ENCODE measurements at places on chromosomes 16 and 17.

GRCh38 chr17:51540151-51540550, 279.8 kb downstream of the UTP18 start:
- no peak for DNase-seq

DNA sequence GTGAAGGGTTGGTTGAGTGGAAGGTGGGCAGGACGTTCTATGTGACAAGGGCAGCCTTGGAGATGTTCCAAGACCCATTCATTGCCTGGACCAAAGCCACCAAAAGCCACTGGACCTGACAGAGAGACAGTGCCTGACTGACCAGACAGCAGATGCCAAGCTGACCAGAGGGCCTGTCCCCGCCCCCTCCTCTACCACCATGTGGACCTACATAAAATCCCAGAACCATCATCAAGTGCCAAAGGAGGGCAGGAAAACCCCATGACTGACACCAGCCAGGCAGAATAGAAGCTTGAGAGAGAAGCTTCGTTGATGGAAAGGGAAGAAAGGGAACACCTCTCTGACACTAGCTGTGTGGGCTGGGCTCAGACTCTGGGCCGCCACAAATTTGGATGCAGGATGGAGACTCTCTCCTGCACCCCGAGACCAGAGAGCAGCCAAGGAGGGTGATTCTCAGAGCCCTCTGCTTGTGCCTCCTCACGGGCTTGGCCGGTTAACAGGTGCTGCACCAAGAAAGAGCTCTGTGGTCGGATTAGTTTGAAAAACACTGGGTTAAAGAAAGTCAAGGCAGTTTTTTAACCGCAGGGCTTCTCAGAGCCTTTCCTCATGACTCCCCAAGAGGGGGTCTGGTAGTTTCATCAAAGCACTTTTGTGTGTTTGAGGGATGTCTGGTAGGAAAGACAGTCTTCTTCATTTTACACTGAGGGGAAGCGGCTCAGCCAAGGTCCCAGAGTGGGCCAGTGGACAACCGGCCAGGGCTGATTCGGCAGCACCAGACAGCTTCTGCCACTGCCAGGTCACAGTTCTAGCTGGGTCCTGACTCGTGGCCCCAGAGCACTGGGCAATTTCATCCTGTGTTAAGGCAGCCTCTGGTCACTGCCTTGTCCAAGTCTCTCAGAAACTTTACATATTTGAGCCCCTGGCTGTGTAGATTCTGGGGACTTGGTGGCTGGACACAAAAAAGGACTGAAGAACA, 1.7 kb downstream of the TNFRSF13B start:
- DNase-seq: no peak

DNA sequence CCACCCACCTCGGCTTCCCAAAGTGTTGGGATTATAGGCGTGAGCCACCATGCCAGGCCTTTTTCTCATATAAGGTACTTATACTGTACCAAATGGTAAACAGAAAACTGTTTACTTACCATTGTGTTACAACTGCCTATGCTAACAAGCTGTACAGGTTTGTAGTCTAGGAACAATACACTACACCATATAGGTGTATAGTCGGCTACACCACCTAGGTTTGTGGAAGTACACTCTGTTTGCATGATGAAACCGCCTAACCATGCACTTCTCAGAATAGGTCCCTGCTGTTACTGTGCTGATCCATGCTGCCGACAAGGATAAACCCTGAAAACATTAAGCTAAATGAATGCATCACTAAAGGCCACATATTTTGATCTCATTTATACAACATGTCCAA, 18.9 kb downstream of the DNAJA2 start:
- DNase-seq: no peak

DNA sequence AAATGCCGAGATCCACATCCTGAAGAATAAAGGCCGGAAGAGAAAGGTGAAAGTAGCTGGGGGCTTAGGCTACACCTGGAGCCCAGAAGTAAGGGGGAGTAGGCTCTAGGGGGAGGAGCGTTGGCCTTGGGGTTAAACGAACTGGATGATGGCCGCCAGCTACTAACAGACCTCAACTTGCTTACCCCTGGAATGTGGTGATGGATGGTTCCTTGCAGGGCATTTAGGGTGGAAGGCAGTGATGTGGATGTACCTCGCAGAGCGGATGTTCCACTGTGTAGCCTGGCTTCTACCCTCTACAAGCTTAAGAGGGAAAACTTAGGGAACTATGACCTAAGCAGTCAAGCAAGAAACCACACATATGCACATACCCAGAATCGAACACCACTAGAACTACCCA, 2.3 kb upstream of the MAZ start:
- no peak for DNase-seq

GRCh38 chr16:64136314-64136713, 985.5 kb downstream of the CDH11 start:
- no peak for DNase-seq

- no peak for DNase-seq
Measured at GRCh38 chr17:29694918-29695563, 72.3 kb upstream of the CORO6 start.

- DNase-seq: peak; percentile 24
Measured at GRCh38 chr17:41547378-41547841, 19.3 kb upstream of the KRT19 start.

GRCh38 chr17:53924530-53925455, 102.1 kb downstream of the KIF2B start:
- DNase-seq: no peak

DNA sequence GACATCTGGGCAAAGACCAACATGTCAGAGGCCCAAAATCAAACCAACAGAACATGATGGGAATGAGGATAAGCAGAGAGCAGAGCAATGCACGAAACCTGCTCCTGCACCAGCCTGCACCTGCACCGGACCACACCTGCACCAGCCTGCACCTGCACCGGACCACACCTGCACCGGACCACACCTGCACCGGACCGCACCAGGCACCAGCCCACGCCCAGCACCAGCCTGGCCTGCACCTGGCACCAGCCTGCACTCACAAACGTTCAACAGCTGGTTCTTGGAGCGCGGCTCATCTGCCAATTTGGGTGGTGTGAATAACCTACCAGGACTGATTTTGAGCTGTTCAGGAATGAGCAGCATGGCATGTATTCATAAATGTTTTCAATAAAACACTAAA, 18.2 kb downstream of the CEP131 start:
- DNase-seq: no peak

DNA sequence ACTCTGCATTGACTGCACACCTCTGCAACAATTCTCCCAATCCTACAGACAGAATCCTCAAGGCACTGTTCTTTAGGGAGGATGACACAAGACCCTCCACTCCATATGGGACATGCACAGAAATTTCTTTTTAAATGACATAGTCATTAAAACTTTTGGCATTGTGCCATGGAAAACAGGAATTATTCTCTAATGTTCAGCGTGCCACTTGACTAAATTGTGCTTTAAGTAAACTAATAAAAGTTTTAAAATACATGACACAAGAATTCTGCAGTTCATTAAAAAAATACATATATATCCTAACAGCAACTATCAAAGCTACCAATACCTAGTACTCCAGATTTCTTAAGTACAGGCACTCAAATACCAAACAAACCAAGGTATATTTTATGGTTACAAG, 16.0 kb downstream of the CEP112 start:
- no peak for DNase-seq

DNA sequence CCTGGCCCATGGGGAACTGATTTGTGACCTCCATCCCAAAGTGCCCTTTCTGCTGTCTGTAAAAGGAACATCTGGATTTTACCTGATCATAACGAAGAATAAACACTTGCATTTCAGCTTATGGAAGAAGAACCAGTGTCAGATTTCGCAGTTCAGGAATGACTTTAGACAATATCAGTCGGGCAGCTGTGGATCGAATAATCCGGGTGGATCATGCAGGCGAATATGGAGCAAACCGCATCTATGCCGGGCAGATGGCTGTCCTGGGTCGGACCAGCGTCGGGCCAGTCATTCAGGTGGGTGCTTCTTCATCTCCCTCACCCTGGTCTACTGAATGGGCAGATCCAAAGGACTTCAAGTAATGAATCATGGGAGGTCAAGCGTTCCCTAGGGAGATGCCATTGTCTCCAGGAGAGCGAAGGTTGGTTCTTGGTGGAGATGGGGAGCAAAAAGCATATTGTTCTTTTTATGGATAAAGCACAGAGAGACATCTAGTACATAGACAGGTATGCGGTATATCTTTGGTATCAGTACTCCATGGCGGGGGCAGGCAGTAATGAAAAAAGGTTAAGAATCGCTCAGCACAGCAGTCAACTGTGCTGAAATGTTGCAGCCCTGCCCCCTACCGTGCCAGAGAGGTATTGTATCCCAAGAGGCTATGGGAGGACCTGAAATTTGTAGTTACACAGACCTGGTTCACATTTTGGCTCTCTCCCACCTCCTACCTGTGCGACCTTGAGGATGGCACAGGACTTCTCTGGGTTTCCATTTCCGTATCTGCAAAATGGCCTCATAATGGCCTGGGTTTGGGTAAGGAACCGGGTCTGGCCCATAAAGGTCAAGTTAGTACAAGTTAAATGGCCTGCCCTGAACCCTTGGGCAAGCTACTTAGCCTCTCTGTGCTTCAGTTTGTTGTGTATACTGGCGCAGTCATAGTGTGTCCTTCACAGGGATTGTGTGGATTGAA, 4.7 kb downstream of the COQ7 start:
- DNase-seq: peak; percentile 49

DNA sequence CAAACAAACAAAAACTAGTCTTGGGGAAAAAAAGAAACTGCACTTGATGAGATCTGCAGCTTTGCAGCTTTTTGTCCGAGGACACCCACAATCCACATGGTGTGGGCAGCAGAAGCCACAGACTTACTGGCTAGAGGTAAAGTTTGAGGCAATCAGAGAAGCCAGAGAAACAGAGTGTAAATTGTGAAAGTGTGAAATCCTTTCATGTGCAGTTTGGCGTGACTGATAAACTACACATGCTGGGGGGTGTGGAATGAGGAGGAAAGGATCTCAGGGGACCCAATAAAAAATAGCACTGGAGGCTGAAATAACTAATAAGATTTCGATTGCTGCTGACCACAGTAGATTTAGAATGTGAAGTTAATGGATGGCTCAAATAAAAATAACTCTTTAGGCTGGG, 42.4 kb upstream of the HOXB13 start:
- DNase-seq: no peak

DNA sequence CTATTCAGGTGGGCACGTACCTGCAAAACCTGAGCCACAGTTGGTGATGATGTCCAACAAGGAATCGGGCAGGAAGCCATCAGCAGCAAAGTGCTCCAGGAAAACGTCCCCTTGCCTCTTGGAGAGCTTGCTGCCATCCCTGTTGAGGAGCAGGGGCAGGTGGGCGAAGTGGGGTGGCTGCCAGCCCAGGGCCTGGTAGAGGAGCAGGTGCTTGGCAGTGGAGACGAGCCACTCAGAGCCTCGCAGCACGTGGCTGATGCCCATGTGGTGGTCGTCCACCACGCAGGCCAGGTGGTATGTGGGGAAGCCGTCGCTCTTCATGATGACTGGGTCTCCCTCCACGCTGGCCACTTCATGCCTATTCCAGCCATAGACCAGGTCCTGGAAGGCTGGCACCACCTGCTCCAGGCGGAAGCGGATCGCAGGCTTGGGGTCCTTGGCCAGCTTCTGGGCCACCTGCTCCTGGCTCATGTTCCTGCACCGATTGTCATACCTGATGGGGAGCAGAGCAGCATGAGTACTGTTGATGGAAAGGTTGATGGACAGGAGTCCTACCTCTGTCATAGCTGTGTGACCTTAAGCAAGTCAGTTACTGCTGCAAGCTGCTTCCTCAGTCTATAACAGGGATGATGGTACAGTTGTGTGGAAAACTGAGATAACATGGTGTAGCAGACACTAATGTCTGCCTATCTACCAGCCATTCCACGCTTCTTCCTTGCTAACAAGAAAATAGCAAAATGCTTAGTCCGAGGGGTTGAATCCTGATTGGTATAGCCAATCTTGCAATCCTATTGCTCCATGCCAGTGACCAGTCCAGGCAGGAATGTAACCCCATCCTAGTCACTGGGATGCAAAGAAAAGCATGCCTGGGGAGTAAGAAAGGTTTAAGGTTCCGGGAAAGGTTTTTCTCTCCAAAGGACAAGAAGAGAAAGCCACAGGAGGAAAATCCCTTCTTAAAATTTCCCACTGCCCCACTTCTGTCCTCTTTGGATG, 22.0 kb downstream of the EARS2 start:
- DNase-seq: no peak

DNA sequence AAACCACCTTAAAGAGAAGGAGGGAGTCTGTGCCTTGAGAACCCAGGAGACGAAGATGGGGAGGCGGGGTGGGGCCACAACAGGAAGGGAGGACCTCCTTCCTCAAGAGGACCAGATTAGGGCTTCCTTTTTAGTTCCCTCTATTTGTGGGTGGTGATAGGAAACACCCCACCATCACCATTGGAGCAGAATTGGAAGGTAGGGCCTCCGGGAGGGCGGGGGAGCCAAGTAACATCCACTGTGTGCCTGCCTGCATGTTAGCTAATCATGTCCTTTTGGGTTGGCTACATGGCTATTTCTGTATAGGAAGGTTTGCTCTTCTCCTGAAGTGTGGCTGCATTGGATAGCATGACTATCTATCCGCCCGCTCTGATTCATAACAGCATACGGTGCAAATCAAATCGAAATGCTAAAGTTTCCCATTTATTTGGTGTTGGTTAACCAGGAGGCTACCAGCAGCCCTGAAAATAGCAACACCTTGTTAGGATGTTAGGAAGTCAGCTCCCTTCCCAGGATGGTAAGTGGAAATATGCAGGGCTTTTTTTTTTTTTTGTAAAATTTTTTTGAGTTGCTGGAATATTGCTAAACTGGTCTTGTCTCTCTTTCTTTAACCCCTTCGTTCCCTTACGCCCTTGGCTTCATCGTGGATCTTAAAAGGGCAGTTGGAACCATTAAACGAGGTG, 4.2 kb downstream of the SYT17 start:
- no peak for DNase-seq

DNA sequence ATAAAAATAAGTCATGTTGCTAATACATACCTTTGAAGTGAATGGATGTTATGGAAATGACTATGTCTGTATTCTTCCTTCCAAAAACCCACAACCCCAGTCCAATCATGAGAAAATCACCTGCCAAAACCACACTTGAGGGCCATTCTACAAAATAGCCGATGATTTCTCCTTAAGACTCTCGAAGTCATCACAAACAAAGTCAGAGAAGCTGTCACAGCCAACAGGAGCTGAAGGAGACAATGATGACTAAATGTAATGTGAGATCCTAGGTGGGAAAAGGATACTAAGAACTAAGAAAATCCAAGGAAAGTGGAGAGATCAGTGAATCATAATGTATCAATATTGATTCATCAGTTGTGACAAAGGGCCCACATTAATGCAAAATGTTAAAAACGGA, 432.9 kb upstream of the DYNLRB2 start:
- peak; percentile 39 for DNase-seq

DNA sequence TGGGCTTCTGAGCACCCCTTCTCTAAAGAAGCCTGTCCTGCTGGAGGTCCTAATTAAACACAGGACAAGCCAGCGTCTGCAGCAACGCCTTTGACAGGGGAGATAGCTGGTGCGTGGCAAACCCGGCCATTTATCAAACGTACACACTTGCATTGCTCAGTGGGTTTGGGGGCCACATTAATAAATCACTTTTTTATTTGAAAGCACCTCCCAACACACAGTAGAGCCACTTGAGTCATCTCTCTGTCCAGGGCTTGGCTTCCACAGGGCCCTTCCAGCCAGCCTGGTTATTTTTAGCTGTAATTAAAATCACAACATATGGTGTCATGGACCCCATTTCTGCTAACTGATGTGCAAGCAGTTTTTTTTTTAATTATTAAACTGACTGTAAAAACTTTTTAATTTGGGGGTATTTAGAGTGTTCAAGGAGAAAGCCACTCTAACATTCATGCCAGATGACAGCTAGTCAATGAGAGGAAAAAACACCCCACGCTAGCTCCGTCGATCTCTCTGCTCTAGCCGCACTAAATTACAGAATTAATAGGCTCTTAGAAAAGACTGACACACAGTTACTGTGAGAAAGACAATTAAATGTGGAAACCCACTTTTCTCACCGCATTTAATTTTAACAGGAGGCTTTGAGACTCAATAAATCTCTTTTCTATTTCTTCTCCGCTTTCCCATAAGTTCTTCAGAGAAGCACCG, 201.0 kb upstream of the WSCD1 start:
- peak; percentile 2 for DNase-seq

All from fibroblast of upper back skin (primary cell).